ENCODE measurements at places on chromosomes 16 and 17.
A peak's percentile ranks its signal among the peaks of the same experiment; 100 is the strongest.

GRCh38 chr16:58970775-58971174 is 236.7 kb upstream of the GOT2 start:
- no peak for DNase-seq

DNA sequence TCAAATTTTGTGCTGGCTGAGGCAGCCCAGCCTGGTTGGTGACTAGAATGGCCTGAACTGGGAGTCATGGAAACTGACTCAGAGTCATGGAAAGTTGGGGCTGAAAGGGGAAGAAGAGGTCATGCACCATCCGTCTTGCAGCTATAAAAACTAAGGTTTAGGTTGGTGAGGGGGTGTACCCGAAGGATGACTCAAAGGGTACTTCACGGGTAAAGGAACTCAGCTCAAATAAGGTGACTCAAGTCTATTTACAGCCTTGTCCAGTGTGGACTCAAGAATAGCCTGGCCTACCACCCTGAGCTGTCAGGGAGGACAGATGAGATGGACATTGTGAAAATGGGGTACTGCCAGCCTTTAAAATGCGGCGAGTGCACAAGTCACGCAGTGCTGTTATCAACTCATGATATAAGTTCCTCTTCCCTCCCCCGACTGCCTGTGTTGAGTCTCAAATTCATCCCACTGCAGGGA is 18.6 kb downstream of the CD300LB start:
- DNase-seq, result peak; percentile 14

DNA sequence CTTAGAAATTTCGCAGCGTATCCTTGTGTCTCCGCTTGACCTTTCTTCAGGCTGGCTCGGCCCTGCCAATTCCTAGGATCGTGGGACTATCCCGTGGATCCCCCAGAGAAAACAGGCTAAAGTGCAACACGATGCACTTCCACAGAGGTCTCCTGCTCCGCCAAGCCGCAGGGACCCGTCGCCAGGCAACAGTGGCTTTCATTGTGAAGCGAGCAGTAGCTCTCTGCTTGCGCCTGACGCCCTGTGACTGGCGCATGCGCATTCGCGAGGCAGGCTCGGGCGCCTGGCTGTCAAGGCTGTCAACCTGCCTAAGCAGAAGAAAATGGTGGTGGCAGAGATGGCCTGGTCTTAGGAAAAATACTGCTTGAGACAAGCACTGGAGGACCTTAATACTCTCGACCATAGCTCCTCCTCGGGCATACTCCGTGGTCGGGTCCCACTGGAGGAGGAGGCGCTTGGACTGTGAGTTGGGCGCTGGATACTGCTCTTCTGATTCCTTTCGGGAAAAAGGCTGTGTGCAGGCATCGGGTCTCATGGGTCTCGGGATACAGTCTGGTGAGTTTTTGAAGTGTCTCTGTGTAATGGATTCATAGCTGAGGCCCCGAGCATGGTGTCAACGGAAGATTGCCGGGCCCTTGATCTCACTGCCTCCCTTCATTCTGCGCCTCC is 2336.1 kb downstream of the TP53TG3F start:
- DNase-seq, result no peak

DNA sequence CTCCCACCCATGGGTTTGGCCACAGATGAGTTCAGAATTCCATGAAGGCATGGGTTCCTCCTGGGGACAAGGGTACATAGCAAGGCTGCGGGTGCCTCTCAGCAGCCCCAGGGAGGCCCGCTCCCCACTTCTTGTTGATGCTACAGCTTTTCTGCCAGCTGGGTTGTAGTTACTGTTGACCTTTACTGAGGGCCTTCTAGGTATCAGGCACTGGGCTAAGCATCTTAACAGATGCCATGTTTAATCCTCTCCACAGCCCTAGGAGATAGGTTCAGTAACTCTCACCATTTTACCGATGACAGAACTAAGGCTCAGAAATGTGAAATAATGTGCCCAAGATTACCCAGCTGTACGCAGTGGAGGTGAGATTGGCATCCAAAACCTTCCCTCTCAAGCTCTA is 54.3 kb upstream of the DLX4 start:
- no peak for DNase-seq

- no peak for DNase-seq
These were observed 329 bp downstream of the SMARCD2 start for GRCh38 chr17:63842173-63842539.

GRCh38 chr17:47720754-47721533 is 12.1 kb upstream of the TBX21 start:
- no peak for DNase-seq

GRCh38 chr16:27508476-27508875 is 41.2 kb downstream of the GTF3C1 start:
- peak; percentile 77 for DNase-seq

- DNase-seq, result no peak
These were observed 26.2 kb upstream of the ADORA2B start for GRCh38 chr17:15918661-15919259.

- DNase-seq, result peak; percentile 19
These were observed 43.3 kb downstream of the PGS1 start for GRCh38 chr17:78421534-78422266.

DNA sequence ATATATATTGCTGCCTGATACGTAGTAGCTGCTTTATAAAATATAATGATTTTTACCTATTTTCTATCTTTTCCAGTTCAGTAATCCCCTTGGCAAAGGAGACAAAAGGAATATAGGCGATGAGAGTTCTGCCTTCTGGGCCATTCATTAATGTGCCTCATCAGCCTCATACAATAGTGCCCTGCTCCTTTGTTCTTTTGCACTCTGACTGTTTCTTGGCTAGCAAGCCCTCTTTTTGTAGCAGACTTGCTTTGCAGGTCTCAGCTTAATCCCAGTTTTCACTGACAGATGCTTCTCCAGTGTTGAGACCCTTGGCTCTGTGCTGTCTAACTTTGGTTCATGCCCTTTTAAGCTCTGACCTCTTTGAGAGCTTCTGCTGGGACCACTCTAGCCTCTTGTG is 10.4 kb downstream of the HSD17B2 start:
- DNase-seq, result no peak

- DNase-seq, result no peak
These were observed 12.2 kb downstream of the CES2 start for GRCh38 chr16:66947302-66948065.

DNA sequence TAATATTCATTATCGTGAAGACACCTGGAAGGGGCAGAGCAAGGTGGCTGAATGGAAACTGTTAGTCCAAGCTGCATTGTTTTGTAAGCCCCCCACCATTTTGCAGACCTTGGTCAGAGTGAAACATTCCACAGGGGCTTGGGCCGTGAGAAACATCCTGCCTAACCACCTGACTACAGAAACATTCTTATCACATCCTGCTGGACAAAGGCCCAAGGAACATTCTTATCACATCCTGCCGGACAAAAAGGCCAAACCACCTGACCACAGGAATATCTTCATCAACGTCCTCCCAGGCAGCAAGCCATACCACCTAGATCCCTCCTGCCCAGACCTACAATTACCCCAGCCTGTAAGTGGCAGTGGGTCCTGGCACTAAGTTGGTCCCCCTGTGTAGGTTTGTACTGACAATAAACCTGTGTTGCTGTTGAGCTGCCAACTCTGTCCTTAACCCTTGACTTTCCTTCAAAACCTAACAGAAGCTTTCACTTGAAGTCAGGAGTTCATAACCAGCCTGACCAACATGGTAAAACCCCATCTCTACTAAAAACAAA is 19.6 kb downstream of the ATF7IP2 start:
- peak; percentile 60 for DNase-seq

DNA sequence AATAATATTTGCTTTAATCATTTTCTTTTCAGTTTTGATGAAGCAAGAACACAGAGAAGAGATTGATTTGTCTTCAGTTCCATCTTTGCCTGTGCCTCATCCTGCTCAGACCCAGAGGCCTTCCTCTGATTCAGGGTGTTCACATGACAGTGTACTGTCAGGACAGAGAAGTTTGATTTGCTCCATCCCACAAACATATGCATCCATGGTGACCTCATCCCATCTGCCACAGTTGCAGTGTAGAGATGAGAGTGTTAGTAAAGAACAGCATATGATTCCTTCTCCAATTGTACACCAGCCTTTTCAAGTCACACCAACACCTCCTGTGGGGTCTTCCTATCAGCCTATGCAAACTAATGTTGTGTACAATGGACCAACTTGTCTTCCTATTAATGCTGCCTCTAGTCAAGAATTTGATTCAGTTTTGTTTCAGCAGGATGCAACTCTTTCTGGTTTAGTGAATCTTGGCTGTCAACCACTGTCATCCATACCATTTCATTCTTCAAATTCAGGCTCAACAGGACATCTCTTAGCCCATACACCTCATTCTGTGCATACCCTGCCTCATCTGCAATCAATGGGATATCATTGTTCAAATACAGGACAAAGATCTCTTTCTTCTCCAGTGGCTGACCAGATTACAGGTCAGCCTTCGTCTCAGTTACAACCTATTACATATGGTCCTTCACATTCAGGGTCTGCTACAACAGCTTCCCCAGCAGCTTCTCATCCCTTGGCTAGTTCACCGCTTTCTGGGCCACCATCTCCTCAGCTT is 45.0 kb downstream of the ESRP2 start:
- DNase-seq, result no peak

DNA sequence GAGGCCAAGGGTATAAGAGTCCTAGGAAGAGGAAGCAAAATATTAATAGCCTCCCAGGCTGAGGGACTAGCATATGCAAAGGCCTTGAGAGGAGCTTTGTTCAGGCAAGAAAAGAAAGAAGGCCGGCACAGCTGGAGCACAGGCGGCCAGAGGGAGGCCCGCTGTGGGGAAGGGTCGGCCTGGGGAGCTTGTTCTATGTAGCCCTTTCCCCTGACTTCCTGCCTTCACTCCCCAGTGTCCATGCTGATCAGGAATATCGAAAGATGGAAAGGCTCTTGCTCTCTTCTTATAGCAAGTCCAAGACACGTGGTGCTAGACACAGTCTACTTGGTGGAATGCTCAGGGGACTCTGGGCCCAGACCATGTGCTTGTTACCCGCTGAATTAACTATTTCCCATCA is 27.4 kb upstream of the HAS3 start:
- DNase-seq, result no peak

DNA sequence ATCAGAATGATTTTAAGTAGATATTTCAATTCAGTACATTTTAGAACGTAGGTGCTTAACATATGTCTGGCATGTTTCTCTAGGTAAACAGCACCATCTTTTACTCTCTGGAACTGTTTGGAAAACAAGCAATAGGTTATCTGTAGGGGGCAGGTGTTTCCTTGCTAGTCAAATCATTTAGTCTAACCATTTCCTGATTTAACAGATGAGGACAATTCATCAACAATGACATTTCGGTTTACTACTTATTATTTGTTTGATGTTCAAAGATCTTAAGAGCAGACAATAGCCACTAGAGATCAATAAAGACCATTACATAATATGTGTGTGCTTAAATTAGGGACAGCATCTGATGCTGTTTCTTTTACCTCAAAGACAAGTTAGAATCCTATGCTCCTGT is 173.1 kb downstream of the CEP112 start:
- DNase-seq, result no peak

DNA sequence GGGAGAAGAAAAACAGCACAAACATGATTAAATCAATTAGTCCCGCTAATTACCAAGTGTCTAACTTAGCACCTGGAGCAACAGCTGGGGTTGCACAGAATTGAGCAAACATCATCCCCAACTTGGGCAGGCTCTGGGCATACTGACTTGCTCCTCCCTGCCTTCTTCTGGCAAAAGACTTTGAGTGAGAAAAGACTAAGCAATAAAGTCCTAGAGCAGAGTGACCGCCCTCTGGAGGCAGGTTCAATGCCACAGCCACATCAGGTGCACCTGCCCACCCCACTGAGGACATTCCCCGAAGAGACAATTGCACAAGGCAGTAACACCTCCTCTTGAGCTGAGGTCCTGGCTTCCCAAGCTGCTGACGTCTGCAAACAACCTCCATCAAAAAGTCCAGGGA is 358.3 kb downstream of the SOX9 start:
- DNase-seq, result no peak

DNA sequence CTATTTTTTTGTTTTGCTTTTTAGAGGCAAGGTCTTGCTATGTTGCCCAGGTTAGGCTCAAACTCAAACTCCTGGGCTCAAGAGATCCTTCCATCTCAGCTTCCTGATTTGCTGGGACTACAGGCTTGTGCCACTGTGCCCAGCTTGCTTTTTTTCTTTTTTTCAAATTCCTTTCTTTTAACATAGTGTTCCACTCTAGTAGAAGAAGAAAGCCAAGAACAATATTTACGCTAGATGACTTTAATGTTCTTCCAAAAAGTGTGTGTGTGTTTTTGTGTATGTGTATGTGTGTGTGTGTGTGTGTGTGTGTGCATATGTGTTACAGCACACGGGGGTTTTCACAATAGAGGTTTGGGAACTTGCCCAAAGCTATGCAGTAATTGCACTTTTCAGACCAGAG is 10.7 kb upstream of the UMOD start:
- no peak for DNase-seq

DNA sequence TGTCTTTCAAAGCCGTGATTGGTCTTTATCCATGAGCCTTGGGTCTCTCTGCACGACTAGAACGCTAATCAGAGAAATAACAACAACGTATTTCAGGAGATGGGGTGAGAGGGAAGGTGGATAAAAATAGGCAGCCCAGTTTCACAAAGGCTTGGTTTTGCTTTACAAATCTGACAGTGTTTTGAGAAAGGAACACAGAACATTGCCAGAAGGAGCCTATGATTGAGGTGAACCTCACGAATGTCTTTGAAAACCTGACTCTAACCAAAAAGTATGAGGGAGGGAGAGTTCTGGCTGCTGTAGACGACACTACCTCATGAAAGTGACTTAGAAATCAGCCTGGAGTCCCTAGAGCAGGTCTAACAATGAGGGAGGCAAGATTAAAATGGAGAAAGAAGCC is 38.0 kb upstream of the NOL11 start:
- no peak for DNase-seq

All from retinal pigment epithelial cell (primary cell).